ENCODE measurements at places on chromosomes 4 and X.

- no peak for DNase-seq
These were observed 502.5 kb downstream of the TECRL start for GRCh38 chr4:63906660-63907183.

DNA sequence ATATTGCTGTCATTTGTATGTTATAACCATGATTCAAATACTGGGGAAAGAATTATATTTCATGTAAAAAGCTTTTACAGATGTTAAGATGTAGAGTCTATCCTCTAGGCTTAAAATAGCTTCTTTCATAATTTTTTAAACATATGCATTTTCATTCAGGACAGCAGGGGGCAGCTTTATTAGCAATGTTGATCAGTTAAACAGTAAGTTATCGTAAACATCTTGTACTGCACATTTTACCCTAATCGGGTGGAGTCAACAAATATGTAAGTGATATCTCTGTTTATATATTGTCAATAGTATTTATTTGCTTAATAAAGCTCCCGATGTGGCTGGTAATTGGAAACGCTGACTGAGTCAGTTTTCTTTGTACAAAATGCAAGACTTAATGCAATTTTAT lies 142.5 kb upstream of the MED14 start:
- DNase-seq: peak; percentile 42

- DNase-seq: no peak
These were observed 2.8 kb upstream of the TIFA start for GRCh38 chr4:112288455-112288854.

DNA sequence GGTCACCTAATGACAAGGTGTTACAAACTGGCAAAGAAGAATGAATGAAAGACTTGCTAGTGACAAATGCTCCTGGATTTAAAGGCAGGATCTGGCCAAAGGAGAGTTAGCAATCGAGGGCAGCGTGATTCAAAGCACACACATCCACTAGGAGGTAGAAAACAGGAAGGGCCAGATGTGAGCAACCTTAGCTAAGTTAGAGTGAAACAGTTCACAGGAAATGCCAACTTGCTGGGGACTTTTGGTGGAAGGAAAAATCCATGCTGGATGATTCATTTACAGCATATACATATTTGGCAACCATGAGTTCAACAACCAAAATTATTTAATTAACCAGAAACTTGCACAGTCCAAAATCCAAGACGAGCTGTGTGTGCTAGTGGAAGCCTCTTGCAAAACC lies 276.9 kb downstream of the PTTG2 start:
- DNase-seq: no peak

GRCh38 chr4:71025654-71026053 lies 32.2 kb downstream of the DCK start:
- no peak for DNase-seq

GRCh38 chrX:10474510-10474909 lies 145.9 kb downstream of the MID1 start:
- DNase-seq: no peak

GRCh38 chrX:135740681-135741149 lies 27.3 kb downstream of the CT45A1 start:
- DNase-seq: no peak

GRCh38 chrX:16587836-16588235 lies 62.1 kb upstream of the S100G start:
- DNase-seq: no peak

DNA sequence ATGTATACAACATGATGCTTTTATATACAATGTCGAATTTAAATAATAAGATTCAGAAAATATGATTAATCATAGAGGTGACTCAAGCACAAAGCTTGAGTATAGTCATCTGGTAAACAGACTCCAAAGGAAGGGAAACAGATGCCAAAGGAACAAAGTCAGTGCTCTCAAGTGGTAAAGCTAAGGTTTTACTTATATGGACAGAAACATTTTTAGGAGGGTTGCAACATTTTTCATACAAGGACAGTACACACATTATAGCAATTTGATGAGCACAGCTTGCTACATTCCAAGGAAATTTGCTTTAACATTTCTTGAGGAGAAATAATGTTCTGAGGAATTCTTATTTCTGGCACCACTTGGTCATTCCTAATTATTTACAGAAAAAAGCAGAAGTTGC lies 333.4 kb upstream of the AADAT start:
- no peak for DNase-seq

GRCh38 chr4:3073158-3074077 lies 920 bp downstream of the HTT-AS start:
- no peak for DNase-seq

- DNase-seq: no peak
These were observed 1026.6 kb downstream of the RAPGEF2 start for GRCh38 chr4:160129439-160129838.

Data from NCI-H1694 treated with DMSO at 0.1 percent for 48 hours (cell line).